NB4 (cell line): ENCODE measurements at places on chromosomes 5 and 9.

DNA sequence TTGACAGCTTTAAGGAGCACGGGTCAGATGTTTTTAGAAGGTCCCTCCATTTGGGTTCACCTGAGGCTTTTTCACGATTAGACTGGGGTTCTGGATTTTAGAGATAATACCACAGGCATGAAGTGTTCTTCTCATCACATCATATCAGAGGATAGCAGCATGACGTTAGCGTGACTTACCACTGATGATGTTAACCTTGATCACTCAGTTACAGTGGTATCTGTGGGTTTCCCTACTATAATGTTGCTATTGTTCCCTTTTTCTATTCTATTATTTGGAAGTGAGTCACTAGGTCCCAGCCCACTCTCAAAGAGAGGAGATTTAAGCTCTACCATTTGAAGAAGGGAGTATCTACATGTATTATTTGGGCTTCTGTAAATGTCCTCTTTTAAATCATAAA lies 300.0 kb downstream of the MAST4 start:
- DNase-seq = no peak

GRCh38 chr5:14109771-14110170 lies 33.4 kb upstream of the TRIO start:
- DNase-seq = no peak

GRCh38 chr9:550333-550732 lies 291.2 kb upstream of the DMRT1 start:
- no peak for DNase-seq

DNA sequence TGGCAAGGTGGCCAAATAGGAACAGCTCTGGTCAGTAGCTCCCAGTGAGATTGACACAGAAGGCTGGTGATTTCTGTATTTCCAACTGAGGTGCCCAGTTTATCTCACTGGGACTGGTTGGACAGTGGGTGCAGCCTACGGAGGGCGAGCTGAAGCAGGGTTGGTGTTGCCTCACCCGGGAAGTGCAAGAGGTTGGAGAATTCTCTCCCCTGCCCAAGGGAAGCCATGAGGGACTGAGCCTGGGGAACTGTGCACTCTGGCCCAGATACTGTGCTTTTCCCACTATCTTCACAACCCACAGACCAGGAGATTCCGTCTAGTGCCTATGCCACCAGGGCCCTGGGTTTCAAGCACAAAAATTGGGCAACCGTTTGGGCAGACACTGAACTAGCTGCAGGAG lies 61.0 kb downstream of the TNFSF8 start:
- no peak for DNase-seq

GRCh38 chr9:27348785-27349697 lies 52.1 kb upstream of the EQTN start:
- no peak for DNase-seq

DNA sequence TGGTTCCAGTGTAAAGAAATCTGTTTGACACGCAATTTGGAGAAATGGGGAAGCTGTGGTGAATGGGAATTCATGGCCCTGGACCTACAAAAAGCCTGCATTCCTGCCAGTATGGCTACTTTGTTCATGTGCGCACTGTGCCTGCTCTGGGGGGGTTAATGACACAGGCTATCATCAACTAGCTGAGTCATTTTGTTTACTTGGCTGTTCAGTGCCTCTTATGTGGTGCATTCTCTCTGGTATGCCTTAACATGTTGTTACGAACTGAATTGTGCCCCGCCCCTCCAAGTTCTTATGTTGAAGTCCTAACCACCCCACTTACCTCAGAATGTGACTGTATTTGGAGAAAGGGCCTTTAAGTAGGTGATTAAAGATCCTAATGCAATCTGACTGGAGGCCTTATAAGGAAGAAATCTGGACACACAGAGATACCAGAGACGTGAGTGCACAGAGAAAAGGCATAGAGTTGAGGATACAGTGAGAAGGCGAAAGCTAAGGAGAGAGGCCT lies 20.4 kb upstream of the UBAP1 start:
- DNase-seq = peak; percentile 46

DNA sequence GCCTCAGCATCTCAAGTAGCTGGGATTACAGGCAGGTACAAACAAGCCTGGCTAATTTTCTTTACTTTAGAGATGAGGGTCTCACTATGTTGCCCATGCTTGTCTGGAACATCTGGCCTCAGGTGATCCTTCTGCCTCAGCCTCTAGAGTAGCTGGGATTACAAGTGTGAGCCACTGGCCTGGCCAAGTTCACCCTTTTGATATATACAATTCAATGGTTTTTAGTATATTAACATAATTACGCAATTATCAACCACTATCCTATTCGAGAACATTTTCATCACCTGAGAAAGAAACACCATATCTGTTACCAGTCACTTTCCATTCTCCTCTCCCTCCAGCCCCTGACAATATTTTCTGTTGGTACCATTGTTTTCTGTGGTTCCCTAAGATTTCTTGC lies 3.7 kb upstream of the CDC23 start:
- no peak for DNase-seq

DNA sequence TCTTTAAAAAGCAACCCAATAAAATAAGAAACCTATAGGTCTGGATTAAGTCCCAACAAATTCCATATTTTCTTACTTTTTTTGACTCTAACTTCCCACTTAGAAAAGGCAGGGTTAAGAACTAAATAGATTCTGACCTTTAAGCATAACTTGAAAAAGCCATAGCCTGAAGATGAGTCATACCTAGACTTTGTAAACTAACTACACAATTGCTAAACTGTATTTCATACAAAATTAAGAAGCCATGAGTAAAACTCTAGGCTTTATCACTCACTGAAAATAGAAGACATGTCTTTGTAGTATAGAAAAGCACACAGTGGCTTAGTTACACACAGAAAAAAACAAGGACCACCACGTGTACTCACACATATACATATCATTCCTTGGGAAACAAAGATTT lies 51.5 kb downstream of the MLLT3 start:
- no peak for DNase-seq

GRCh38 chr5:78647838-78648358 lies 674 bp downstream of the LHFPL2 start:
- DNase-seq = no peak

- no peak for DNase-seq
Observed at GRCh38 chr5:53087621-53088121, 21.9 kb downstream of the MOCS2 start.

- no peak for DNase-seq
Observed at GRCh38 chr9:70107558-70107957, 63.9 kb downstream of the MAMDC2 start.

DNA sequence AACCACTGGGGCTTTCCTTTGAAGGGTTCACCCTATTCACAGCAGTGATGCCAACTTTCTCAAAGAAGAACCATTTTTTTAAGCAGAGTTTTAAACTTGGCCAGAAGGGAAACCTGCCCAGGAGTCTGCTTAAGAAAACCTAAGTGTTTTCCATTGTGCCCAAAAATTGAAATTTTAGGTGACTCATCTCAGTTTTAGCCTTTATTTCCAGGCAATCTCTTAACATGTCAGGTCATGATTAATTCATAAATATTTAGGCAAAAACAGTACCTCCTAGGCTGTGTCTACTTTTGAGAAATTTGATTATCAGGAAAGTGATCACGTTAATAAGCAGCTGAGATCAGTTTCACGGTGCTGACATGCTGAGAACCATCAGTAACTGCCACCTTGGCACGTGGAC lies 61.9 kb downstream of the TLE1 start:
- no peak for DNase-seq

GRCh38 chr9:72960446-72960845 lies 7.6 kb upstream of the ALDH1A1 start:
- DNase-seq = no peak

GRCh38 chr5:163692091-163692490 lies 186.7 kb downstream of the MAT2B start:
- DNase-seq = no peak

DNA sequence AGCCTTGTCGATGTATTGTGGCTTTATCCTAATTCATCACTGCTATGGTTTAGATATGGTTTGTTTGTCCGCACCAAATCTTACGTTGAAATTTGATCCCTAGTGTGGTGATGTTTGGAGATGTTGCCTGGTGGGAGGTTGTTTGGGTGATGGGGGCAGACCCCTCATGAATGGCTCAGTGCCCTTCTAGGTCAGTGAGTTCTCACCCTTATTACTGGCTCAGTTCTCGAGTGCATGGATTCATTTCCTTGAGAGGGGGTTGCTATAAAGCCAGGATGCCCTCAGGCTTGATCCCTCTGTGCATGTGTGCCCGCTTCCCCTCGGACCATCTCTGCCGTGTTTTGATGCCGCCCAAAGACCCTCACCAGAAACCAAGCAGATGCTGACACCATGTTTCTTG lies 114.4 kb downstream of the CHSY3 start:
- no peak for DNase-seq

DNA sequence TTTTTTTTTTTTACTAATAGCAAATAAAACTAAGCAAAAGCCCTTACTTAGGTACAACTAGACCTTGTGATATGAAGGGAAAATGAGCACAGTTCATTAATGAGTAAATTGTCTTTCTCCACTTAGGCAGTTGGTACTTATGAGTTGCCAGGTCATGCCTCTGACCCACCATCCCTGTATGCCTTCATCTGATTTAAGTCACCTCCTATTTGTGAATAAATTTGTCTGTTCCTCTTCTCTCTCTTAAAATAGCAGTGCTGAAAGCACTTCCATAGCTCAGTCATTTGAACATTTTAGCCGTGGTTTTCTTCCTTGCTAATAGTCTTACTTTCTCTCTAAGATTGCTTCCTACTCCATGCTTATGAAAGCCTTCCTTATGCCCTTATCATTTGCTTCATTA lies 61.4 kb downstream of the SLC44A1 start:
- no peak for DNase-seq

GRCh38 chr9:69085569-69086283 lies 50.2 kb downstream of the FXN start:
- no peak for DNase-seq

GRCh38 chr5:67142816-67143215 lies 53.8 kb downstream of the CD180 start:
- DNase-seq = no peak

DNA sequence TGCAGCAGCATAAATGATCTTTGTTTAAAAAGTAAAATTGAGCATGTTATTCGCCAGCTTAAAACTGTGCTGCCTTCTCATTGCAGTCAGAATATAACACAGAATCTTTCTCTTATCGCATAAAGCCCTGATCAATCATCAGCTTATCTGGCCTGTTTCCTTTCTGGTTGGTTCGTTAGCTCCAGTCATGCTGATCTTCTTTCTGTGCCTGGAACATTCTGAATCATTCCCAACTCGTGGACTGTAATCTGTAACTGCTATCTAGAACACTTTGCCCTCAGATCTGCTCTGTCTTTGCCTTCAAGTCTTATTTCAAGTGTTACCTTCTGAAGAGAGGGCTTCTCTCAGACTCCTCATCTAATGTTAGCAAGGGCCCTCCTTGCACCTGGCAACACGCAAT lies 11.9 kb upstream of the FER start:
- no peak for DNase-seq

- no peak for DNase-seq
Observed at GRCh38 chr5:141880961-141881801, 3.0 kb upstream of the PCDH1 start.

DNA sequence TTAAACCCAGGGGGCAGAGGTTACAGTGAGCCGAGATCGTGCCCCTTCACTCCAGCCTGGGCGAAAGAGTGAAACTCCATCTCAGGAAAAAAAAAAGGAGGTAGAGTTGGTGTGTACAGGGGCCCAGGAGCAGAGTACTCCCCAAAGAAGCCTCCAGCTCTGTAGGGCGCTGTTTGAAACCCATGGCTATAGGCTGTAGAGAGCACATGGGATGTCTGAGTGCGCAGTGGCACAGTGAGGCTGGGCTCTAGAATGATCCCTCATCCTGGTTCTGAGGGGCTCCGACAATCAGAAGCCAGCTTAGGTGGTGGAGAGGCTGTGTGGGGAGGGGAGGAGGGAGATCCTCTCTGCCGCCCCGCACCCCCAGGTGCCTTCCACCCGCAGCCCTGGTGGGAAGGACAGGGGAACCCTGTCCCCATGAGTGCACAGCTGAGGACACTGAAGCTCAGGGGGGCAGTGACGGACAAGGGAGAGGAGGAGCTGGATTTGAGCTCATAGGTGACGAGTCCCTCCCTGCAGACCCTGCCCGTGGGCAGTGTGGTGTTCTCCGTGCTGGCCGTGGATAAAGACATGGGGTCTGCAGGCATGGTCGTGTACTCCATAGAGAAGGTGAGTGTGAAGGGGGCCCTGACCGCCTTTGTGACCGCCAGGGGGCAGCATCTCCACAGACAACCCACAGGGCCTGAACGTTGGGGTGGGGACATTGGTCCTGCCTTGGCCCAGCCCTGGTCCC lies 24.6 kb downstream of the CDHR2 start:
- DNase-seq = peak; percentile 62

- no peak for DNase-seq
Observed at GRCh38 chr5:126866851-126867636, 90.1 kb downstream of the LMNB1 start.

GRCh38 chr5:84961193-84961592 lies 576.5 kb upstream of the EDIL3 start:
- DNase-seq = no peak

GRCh38 chr5:41465493-41466171 lies 44.8 kb downstream of the PLCXD3 start:
- DNase-seq = no peak

- DNase-seq = no peak
Observed at GRCh38 chr5:112005623-112005930, 248.6 kb upstream of the NREP start.

GRCh38 chr5:51816427-51816826 lies 433.2 kb downstream of the ISL1 start:
- DNase-seq = no peak

GRCh38 chr9:83106263-83106662 lies 43.3 kb upstream of the RASEF start:
- DNase-seq = no peak

DNA sequence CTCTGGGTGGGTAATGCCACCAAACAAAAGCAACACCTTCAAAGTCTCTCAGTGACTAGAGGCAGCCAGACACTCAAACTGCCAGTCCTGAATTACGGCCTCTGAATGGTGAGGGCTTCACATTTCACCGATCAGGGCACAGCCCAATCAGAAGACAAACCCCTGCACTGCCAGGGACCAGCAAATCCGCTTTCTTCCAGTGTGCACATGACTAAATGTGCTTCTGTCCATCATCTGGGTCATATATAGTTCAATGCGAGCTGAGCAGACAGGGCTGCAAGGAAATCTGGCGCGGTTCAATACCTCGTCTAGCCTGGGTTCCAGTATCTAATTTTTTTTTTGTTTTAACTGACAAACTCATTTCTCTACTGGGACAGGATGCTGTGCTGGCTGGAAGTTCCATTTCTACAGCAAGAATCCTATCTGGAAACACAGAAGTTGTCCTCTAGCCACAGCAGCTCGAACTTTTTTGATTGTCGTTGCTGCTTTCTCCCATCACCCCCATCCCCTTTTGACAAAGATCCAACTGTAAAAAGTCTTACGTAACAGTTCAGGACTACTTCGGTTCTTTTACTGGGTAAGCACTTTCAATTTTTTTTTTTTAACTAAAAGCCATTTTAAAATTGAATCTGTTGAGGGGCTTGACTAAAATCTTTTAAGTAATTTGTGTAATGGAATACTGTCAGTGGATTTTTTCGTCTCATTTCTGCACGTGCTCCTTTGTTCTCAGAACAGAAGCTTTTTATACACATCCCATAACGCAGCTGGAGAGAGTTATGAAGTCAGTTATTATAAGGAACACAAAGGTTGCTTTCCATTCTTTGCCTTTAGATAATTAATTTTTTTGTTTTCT lies 112.7 kb downstream of the NR6A1 start:
- DNase-seq = peak; percentile 96

GRCh38 chr9:98306384-98307145 lies 51.1 kb upstream of the TBC1D2 start:
- DNase-seq = no peak

GRCh38 chr9:72539824-72540347 lies 18.5 kb downstream of the TMC1 start:
- DNase-seq = no peak

- DNase-seq = no peak
Observed at GRCh38 chr5:156036640-156037039, 290.3 kb upstream of the SGCD start.
